Urinary bladder (tissue), 4 donors: ENCODE measurements at places on chromosomes 12 and 14.
A peak's percentile ranks its signal among the peaks of the same experiment; 100 is the strongest.

- no peak for DNase-seq
Observed at GRCh38 chr14:88468406-88468805, 82.9 kb downstream of the SPATA7 start.

- DNase-seq = no peak
Observed at GRCh38 chr12:29158115-29158763, 9.2 kb downstream of the FAR2 start.

GRCh38 chr12:27343255-27344000 is 10.8 kb downstream of the BMAL2 start:
- no peak for DNase-seq

DNA sequence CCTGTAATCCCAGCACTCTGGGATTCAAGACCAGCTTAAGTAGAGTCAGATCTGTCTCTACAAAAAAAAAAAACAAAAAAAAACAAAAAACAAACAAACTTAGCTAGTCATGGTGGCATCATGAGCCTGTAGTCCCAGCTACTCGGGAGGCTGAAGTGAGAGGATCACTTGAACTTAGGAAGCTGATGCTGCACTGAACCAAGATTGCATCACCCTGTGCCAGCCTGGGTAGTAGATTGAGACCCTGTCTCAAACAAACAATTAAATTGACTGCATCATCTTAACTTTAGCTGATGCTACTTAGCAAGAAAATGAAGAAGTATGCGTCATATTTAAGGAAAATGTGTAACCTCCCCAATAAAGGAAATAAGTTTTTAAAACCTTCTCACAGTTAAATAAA is 136.6 kb upstream of the ATXN7L3B start:
- no peak for DNase-seq

- no peak for DNase-seq
Observed at GRCh38 chr14:63986789-63987533, 134.2 kb downstream of the SYNE2 start.

DNA sequence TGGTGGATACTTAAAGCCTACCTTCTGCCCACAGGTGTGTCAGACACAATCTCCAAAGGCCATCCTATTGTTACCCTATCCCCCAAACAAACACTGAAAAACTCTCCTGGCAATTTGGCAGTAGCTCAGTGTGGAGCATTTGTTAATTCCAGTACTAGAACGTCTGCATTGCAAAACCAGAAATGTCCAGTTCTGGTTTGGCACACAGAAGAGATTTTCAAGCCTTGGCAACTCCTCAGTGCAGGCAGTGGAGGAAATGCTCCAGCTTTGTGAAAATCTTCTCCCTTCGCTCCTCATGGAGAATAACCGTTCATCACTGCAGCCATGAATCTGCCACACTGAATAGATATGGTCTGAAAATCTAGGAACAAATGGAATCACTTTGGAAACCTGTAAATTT is 5.3 kb upstream of the SOCS2 start:
- DNase-seq = no peak

DNA sequence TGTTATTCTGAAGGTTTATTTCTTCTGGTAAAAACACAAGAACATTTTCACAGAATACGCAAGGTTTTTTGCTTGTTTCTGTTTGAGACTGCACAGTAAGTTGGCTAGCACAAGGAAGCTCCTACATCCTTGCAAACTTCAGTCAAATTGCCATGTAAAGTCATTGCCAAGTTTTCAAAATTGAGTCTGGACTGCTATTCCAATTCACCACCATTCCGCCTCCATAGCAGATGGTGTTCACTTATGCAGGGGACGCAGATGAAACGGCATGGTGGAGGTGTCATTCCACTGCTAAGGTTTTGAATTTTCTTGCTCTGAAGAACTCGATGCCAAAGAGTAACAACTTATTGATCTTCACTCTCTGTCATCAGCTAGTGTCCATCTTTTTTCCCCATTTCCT is 303.9 kb upstream of the SYT1 start:
- no peak for DNase-seq

GRCh38 chr12:90953956-90954421 is 987 bp downstream of the CCER1 start:
- no peak for DNase-seq

DNA sequence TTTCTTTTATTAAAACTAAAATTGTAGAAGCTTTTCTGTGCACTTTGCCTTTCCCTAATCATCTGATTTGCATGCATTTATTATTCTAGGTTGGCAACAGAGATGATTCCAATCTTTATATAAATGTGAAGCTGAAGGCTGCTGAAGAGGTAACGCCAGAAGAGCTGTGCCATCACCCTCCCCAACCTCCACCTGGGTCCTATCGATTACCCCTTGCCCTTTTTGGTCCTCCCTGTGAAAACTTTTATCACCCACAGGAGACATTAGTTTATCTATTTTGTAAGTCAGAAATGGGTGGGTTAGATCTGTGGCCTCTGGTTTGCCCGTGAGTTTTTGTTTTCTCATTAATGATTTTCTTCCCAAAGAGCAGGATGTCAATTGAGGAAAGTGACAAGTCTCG is 22.8 kb downstream of the MTHFD1 start:
- DNase-seq = no peak

DNA sequence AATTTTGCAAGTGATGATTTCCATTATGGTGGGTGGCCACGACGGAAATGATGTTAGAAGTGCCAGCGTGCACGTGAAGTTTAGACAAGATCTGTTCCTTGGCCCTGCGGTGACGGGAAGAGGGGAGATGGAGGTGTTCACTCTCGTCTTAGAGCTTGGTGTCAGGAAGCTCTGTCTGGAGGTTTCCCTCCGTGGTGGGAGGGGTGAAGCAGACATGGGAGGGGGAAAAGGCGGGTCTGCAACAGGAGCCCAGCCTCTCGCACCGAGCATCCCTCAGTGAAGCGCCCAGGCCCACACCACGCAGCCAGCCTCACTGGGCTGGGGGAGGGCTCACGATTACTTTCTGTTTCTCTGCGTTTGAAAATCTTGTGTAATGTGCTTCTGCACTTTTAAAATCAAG is 26.3 kb downstream of the EML1 start:
- DNase-seq = no peak

DNA sequence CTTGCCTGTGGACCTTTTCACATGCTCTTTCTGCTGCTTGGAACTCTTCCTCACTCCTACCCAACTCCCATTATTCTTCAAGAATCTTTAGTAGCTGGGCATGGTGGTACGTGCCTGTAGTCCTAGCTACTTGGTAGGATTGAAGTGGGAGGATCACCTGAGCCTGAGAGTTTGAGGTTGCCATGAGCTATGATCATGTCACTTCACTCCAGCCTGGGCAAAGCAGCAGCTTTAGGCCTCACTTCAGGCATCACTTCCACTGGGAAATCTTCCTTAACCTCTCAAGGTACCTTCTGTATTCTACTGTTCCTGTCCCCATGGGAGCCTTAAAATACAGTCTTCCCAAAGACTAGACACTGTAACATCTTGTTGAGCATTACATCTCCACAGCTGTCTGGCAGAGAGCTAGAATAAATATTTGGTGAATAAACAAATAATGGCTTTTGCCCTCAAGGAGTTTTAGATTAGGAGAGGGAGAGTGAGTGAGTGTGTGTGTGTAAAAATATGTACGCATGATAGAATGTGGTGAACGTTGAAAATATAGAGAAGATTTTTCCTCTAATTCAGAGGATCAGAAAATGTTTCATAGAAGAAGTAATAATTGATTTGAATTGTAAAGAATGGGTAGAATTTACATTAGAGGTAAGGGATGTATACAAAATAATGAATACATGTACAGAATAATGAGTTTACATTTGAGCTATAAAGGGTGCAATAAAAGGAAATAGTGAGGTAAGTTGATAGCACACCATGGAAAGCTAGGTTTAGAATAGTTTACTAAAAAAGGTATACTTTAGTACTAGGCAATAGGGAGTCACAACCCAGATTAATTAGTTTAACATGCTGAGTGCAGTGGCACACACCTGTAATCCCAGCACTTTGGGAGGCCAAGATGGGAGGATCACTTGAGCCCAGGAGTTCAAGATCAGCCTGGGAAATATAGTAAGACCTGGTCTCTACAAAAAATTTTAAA is 29.2 kb upstream of the BMAL2 start:
- DNase-seq = no peak

- DNase-seq = no peak
Observed at GRCh38 chr12:122921917-122922316, 26.0 kb upstream of the VPS37B start.

DNA sequence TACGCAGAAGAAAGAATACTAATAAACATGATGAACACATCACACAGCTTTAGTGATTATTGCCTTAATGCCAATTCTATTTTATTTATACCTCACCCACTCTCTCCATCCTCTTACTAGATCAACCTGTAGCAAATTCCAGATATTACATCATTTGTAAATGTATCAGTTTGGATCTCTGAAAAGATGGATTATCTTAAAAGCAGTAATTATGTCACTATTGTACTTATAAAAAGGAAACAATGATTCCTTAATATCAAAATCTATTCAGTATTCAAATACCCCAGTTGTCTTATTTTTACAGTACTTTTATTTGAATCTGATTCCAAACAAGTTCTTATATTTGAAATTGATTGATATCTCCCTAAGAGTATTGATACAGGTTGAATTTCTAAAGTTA is 892.8 kb upstream of the MDGA2 start:
- no peak for DNase-seq

GRCh38 chr14:41606282-41606531 is 469 bp upstream of the LRFN5 start:
- DNase-seq = peak; percentile 18

DNA sequence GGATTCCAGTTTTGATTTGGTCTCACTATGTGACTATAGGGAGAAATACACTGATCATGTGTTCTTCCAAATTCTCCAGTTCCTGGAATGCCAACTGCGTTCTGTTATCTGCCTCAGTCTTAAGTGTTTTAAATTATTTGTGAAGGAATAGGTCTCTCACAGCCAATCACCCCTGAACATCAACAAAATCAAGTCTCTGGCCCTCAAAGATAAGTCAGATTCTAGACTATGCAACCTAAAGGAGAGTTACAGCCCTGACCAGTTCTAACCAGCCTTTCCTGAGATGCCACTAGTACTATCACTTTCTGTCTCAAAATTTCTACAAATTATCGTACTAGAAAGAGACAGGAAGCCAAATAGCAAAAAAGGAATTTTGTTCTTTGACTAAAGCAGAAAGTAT is 22.3 kb downstream of the ZFC3H1 start:
- DNase-seq = no peak

DNA sequence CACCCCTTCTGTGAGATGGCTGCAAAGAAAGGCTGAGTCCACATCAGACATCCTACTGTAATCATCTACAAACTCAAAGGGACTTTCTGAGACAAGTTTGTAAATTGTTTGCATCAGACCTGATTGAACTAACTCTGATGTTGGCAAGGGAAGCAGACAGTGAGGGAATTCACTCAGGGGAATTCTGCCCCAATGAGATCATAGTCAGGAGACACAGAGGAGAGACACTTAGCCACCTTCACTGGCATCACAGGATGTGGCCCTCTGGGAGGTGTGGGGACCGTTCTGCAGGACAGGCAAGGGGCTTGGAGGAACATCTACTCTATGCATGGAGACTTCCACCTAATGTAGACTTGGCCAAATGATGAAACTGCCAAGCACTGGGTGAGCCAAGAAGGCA is 70.7 kb upstream of the DDX11 start:
- DNase-seq = no peak

DNA sequence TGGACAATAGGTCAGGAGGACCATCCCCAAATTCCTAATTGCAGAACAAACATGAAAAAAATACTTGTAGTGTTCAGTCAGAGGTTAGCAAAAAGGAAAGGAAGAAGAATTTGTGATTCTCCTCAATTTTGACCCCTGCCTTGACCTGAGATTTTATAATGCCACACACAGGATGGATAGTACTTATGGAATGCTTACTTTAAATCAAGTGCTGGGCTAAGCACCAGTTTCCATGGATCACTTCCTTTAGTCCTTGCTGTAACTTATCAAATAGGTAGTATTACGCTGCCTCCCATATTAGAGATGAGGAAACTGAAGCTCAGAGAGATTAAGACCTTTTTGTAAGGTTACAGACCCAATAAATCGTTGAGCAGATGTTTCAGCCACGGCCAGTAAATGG is 81.2 kb upstream of the OVCH1 start:
- no peak for DNase-seq

DNA sequence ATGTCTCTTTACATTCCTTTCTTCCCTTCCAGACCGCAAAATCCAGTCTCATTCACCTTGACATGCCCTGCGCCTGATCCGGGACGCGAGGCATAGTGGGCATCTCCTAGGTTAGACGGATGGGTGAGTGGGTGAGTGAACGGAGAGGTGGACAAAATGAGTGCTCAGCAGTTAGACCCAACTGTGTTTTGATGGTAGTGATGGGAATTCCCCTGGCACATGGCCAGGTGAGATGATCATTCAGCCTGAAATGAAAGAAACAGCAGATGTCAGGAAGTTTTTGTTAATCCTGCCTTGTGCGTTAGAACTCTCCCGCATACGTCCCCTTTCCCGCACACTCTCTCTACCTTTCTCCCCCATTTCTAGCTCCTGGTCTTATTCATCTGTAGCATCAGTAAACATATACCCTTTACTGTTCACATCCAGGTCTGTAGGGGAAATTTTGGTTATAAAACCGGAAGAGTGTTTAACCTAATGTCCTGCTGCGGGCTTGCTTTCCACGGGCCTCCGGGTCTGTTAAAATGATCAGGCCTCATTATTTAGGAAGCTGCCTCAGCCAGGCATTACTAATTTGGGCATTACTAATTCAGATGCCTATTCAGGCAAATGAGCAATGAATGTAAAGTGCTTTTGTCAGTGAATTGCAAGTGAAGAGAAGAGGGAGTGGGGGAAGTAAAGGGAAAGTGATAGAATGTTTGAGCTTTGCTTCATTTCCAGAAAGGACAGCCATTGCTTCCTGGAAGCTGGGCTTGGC is 172.8 kb downstream of the ETV6 start:
- DNase-seq = no peak

DNA sequence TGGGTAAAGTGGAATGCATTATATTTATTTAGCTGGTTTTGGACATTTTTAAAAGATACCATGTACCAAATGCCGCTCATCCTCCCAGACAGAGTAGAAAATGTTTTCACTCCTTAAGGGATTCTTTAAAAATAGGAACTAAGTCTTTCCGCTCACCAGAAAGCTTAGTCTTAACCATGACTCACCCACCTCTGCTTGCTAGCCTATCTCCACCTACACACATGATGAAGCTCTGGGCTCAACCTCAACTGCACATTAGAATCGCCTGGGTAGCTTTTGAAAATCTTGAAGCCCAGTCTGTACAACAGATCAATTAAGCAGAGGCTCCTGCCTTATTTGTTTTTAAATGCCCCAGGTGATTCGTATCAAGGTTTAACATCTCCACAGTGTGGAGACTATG is 260.5 kb downstream of the NEDD1 start:
- DNase-seq = no peak
